ENCODE measurements at places on chromosomes 16 and 17. TPM values are rescaled to one million over a fixed set of nuclear protein-coding genes. Genes with fewer than 3 reads are reported as not detected.

CMTM1 gene
- total RNA-seq: 1.5 TPM

DNA sequence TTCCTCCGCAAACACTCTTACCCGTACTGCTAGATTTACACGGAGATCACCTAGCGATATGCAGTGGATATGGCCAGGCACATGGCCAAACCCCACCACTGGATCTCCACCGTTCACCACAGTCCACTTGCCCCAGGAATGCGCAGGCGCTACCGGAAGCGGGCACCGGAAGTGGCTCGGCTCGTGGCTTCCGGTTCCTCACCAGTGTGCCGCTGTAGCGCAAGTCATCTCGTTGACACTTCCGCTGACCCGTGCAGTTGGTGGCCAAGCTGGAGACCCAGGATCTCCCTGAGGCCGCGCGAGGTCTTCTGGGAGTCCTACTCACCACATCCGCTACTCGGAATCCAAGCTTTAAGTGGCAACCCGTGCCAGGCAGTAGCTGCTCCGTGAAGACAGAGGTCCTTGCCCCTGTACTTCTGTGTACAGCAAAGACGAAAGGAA lies 11.5 kb downstream of the ZNF597 start:
- H3K4me3 ChIP-seq: peak overlapping the region; percentile 40
- no peaks in the 10 kb centered on the region for H3K4me1 ChIP-seq
- H3K27me3 ChIP-seq: no peaks in the 10 kb centered on the region
- DNase-seq: peak; percentile 52
- H3K27ac ChIP-seq: no peak overlapping the region
- peaks cover 2% of the 10 kb centered on the region for H3K36me3 ChIP-seq

GRCh38 chr17:32523017-32523680 lies 36.4 kb downstream of the CDK5R1 start:
- no peaks in the 10 kb centered on the region for H3K36me3 ChIP-seq
- no peak overlapping the region for H3K27ac ChIP-seq
- peaks cover 8% of the 10 kb centered on the region for H3K4me1 ChIP-seq

DNA sequence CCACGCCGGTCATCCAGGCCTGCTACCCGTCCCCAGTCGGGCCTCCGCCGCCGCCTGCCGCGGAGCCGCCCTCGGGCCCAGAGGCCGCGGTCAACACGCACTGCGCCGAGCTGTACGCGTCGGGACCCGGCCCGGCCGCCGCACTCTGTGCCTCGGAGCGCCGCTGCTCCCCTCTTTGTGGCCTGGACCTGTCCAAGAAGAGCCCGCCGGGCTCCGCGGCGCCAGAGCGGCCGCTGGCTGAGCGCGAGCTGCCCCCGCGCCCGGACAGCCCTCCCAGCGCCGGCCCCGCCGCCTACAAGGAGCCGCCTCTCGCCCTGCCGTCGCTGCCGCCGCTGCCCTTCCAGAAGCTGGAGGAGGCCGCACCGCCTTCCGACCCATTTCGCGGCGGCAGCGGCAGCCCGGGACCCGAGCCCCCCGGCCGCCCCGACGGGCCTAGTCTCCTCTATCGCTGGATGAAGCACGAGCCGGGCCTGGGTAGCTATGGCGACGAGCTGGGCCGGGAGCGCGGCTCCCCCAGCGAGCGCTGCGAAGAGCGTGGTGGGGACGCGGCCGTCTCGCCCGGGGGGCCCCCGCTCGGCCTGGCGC lies 2.4 kb downstream of the HIC1 start:
- no peak for DNase-seq
- H3K27ac ChIP-seq: peak overlapping the region; percentile 84
- H3K4me1 ChIP-seq: peaks cover 28% of the 10 kb centered on the region
- H3K27me3 ChIP-seq: no peaks in the 10 kb centered on the region

DNA sequence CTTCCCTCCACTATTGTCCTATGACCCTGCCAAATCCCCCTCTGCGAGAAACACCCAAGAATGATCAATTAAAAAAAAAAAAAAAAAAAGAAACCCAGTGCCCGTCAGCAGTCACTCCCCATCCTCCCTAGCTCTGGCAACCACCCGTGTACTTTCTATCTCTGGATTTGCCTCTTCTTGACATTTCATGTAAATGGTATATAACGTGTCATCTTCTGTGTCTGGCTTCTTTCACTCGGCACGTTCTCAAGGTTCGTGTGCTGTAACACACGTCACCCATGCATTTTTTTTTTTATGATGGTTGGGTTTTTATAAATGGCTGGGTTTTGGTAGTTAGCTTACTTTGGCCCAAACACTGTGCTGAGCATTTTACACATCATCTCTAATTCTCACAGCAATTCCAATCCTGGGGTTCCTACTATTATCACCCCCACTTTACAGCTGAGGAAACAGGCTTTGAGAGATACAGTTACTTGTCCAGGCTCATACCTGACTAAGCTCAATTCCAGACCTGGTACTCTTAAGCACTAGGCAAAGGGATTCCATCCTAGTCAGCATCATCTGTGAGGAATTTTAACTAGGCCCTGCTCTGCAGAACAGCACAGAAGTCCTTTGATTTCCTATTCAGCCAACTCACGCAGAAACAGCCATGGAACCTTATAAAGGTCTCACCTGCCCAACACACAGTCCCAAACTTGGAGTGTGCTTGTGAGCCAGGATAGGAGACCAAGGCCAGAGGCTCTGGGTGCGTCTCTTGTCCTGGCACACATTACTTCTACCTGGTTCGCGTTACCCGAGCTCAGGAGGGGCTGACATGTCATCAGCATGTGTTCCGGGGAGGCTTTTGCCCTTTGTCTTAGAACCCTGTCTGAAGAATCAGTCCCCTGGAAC lies 11.7 kb downstream of the NDUFAB1 start:
- DNase-seq: no peak
- no peak overlapping the region for H3K4me3 ChIP-seq
- H3K27me3 ChIP-seq: no peaks in the 10 kb centered on the region
- no peaks in the 10 kb centered on the region for H3K4me1 ChIP-seq
